ENCODE measurements at places on chromosomes 6 and 20. TPM values are rescaled to one million over a fixed set of nuclear protein-coding genes. Genes with fewer than 3 reads are reported as not detected.

GRCh38 chr6:14149053-14149738, 31.6 kb downstream of the CD83 start:
- DNase-seq = no peak

DNA sequence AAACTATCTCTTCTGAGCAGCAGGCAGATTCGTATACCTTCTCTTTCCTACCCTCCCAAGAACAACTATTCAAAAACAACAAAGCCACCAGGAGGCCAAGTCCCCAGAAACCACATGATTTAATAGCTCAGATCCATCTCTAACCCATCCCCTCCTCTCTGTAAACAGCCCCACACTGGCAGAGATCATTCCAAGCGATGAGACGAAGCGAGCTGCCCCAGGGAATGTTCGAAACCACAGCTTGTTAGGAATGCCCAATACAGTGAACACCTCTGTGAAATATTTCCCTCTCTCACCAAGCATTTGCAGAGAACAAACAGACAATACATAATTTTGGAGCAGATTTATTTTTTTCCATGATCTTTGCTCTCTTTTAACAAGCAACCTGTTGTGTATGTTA, 231.8 kb downstream of the SOD2 start:
- no peak for DNase-seq

The POPDC3 gene
- 10.9 TPM for total RNA-seq

The SPEF1 gene
- total RNA-seq = 0.22 TPM

- no peak for DNase-seq
Observed at GRCh38 chr6:96562886-96563285, at the start of gene FHL5. TSS of gene FHL5 (plus strand) at chr6:96563128. CDS start at chr6:96603614, 40,486 bp downstream.

- peak; percentile 49 for DNase-seq
Observed at GRCh38 chr6:157381631-157382621, 936 bp downstream of the ZDHHC14 start.

The SPATS1 gene
- total RNA-seq = not detected

The HSPA12B gene
- 0.44 TPM for total RNA-seq

DNA sequence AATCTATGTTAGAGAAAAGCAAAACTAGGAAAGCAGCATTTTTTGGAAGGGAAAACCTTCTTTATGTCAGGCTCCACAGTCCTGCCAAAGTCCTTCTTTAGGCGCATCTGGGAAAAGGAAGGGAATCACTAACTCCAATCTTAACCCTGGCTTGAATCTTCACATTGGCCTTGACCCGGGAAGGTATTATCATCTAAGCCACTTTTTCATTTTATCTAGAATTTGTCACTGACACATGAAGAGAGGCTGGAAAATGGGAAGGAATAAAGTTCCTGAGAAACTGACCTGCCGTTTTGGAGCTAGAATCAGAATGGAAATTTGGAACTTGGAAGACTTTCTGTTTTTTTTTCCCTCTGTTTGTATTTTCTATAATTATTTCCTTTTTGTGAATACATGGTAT, 53.4 kb upstream of the UTRN start:
- no peak for DNase-seq

- no peak for DNase-seq
Observed at GRCh38 chr6:34280216-34280615, 31.4 kb upstream of the SMIM29 start.

DNA sequence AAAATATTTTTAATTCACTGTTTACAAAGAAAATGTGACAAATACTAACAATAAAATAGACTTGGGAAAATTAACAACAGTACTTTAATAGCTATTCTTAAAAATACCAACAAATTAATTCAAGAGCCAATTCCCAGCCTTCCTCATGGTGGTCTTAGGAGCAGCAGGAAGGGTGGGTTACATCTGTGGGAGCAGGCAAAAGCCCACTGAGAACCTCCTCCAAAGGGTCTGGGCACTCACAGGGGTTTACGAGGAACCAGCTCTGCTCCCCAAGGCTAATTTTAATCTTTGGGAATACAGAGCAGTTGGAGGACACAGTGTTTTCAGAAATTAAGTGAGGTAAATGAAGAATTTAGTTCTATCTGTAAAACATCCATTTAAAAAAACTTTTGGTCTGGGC, 10.2 kb downstream of the SOD2 start:
- no peak for DNase-seq

The TFAP2D gene
- total RNA-seq = not detected

GRCh38 chr6:11822346-11822745, 43.7 kb upstream of the ADTRP start:
- DNase-seq = no peak

The LY6G6C gene
- 1.8 TPM for total RNA-seq

DNA sequence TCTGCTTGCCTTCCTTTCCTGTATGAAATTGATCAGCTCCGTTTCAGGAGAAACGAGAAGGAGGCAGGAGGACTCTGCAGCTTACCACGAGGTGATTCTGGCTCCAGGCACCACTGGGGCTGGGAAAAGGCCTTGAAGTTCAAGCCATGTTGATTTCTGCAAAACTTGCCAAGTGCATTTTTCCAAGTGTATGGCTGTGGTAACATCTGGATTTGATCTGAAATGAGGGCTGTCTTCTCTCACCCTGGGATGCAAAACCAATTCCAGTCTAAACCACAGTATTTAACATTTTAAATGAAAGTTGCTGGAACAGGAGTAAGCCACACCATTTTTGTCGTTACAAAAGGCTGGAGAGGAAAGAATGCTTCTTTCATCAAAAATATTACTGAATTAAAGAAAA, 36.1 kb upstream of the FAM210B start:
- no peak for DNase-seq

The CLIC5 gene
- not detected for total RNA-seq

DNA sequence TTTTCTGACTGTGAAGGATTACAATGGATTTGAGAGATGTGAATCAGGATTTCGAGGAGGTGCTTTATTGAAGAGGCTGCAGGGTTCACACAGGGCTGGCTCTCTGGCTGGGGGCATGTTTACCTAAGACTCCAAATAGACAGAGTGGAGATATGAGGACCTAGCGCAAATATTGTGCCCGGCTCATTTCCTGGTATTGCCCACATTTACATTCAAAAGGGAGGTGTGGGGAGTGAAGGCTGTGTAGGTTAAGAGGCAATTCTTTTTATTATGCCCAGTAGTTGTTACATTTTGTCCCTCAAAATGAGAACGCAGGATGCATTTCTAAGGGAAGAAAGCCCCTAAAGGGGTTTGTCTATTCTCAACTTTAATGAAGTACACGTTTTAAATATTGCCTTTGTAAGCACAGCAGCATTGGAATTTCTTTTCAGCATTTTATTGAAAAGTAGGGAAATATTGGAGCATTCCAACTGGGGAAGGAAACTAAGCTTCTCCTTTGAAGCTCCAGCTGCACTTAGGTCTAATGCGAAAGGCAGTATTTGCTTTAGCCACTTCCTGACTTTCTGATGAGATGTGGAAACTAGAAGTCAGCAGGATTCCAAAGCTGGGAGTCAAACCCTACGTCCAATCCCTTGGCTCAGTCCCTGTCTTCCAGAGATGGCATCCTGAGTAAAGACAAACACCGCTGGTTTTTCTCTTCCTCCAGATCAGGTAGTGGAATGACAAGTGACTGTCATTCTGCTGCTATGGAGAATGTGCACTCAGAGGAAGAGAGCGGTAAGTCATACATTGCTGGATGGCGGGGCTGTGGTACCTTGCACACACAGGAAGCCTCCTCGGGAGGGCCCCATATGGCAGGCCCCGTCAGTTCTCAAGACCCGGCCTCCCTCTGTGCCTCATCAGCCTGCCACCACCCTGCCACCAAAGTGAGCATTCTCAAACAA, 70.7 kb downstream of the MYB start:
- no peak for DNase-seq
